ENCODE measurements at places on chromosomes 1 and 21.
A peak's percentile ranks its signal among the peaks of the same experiment; 100 is the strongest.

- DNase-seq, result no peak
Measured at GRCh38 chr1:183021405-183022201, 1.6 kb upstream of the LAMC1 start.

GRCh38 chr1:31306278-31306677, 9.4 kb downstream of the ZCCHC17 start:
- no peak for DNase-seq

DNA sequence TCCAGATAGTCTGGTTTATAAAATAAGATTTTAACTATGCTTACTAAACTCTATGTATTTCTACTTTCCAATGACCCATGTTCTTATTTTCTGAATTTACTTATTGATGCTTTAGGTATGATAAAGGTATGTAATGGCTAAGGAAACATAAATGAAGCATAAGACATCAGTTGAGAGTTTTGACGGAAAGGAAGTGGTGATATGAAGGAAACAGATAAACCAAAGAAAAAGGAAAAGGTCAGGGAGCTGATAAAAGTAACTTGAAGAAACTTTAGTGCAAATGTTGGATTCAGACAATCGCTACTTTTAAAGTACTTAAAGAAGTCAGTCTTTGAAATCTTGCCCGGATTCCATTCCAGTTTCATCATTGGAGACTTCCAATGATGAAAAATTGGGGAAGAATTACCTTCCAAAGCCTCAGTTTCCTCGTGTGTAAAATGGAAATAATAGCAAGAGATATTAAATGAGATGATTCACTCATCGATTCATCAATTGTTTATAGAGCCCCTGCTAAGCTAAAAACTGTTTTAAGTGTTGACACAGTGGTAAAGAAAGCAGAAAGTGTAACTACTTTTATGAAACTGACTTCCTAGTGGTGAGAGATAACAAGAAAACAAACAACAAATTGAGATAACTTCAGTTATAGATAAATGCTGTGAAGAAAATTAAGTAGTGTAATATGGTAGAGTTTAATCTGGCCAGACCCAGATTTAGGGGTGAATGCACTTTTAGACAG, 10.6 kb downstream of the PTPRC start:
- no peak for DNase-seq

GRCh38 chr1:201570886-201571624, 32.1 kb downstream of the NAV1 start:
- DNase-seq, result peak; percentile 74

GRCh38 chr1:59022199-59022598, 238.4 kb upstream of the JUN start:
- no peak for DNase-seq

DNA sequence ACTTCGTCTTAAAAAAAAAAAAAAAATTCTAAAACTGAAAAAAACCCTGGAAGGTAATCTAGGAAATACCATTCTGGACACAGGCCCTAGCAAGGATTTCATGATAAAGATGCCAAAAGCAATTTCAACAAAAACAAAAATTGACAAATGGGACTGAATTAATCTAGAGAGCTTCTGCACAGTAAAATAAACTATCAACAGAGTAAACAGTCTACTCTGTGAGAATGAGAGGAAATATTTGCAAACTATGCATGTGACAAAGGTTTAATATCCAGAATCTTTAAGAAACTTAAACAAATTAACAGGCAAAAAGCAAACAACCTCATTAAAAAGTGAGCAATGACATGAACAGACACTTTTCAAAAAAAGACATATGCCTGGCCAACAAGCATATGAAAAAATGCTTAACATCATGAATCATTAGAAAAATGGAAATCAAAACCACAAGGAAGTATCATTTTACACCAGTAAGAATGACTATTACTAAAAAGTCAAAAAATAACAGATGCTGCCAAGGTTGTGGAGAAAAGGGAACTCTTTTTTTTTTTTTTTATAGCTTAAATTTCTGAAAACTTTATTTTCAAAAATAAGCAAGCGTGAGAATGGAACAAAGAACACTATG, 29.4 kb upstream of the RNPC3 start:
- DNase-seq, result no peak

GRCh38 chr1:96973605-96974004, 252.0 kb downstream of the PTBP2 start:
- DNase-seq, result no peak

- no peak for DNase-seq
Measured at GRCh38 chr1:20711285-20712214, 6.3 kb downstream of the KIF17 start.

DNA sequence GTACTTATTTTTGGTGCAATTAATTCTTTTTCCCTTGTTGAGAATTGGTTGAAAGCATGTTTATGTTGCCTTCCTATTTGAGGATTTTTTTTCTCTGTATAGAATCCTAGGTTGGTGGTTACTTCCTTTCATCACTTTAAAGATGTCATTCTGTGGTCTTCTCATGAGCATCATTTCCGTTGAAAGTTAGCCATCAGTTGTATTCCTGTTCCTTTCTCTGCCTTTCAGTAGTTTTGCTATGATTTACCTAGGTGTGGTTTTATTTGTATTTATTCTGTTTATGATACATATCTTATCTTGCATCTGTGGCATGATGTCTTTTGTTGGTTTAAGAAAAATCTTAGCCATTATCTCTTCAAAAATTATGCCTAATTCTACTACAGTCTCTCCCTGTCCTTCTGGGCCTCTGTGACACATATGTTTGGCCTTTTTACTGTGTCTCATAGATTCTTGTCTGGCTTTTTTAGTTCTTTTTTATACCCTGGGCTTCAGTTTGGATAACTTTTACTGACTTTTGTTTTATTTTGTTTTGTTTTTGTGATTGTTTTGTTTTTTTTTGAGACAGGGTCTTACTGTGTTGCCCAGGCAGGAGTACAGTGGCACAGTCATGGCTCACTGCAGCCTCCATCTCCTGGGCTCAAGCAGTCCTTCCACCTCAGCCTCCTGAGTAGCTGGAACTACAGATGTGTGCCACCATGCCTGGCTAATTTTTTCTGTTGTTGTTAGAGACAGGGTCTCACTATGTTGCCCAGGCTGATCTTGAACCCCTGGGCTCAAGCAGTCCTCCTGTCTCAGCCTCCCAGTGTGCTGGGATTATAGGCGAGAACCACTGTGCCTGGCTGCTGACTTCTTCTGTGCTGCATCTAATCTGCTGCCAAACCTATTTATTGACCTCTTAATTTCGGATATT, 24.1 kb downstream of the PTGFRN start:
- no peak for DNase-seq

DNA sequence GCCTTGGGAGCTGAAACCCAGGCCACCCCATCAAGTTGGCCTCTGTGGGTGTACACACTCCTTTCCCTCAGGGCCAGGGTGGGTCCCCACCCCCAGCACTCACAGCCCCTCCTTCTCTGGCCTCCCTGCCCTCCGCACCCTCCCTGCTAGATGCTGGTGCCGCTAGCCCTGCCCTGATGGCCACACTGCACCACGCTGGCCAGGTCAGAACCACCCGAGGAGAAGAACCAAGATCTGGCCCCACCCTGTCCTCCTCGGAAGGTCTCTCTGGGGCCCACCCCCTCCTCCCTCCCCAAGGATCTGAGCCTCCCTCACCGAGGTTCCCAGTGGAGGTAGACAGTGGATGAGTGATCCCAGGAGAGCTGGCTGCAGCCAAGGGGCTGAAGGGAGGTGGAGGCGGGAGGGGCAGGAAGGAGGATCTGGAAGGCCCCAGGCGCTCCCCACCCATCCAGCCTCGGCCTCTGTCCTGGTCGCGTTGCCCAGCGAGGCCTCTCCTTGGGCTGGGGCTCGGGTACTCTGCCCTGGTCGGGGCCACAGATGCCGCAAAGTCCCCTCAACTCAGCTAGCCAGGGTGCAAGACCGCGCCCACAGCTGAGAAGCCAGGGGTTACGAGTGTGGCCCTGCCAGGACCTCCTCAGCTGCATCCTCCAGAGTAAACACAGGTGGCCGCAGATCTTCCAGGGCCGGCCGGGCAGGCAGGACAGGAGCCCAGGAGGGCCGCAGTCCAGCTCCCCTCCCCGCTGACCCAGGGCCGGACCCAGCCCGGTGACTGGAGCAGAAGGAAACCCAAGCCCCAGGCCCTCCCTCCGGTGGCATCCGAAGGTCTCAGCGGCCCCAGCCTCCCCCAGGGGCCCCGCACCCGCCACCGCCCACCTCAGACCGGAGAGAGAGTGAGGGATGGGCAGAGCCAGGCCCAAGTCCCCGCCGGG, 5.2 kb downstream of the B3GALT6 start:
- no peak for DNase-seq

- peak; percentile 73 for DNase-seq
Measured at GRCh38 chr1:231931846-231932454, 305.4 kb downstream of the DISC1 start.

DNA sequence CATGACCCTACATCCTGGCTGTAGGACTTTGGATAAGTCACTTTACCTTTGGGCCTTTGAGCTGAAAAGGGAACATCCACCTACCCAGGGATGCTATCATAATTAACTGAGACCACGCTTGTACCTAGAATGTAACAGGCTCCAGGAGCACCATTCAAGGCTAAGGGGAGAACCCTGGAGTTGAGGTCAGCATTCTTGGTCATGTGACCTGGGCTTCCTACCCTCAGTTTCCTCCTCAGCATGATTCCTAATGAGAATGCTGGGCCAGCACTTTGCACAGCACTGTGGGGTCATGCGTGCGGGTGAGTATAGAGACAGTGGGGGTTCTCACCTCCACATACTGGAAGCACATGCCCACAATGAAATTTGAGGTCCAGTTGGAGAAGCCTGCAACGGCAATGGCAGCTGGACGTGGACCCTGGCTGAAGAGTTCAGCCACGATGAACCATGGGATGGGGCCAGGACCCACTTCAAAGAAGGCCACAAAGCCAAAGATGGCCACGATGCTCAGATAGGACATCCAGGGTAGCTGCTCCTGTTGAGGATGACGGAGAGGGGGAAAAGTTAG, 31.3 kb downstream of the SLC2A1 start:
- DNase-seq, result peak; percentile 37

GRCh38 chr1:6205849-6206519, at the start of gene RNF207:
Gene RNF207, plus strand, starts transcription at chr1:6206119. Its CDS starts 417 bp downstream, at chr1:6206536.
- DNase-seq, result no peak

DNA sequence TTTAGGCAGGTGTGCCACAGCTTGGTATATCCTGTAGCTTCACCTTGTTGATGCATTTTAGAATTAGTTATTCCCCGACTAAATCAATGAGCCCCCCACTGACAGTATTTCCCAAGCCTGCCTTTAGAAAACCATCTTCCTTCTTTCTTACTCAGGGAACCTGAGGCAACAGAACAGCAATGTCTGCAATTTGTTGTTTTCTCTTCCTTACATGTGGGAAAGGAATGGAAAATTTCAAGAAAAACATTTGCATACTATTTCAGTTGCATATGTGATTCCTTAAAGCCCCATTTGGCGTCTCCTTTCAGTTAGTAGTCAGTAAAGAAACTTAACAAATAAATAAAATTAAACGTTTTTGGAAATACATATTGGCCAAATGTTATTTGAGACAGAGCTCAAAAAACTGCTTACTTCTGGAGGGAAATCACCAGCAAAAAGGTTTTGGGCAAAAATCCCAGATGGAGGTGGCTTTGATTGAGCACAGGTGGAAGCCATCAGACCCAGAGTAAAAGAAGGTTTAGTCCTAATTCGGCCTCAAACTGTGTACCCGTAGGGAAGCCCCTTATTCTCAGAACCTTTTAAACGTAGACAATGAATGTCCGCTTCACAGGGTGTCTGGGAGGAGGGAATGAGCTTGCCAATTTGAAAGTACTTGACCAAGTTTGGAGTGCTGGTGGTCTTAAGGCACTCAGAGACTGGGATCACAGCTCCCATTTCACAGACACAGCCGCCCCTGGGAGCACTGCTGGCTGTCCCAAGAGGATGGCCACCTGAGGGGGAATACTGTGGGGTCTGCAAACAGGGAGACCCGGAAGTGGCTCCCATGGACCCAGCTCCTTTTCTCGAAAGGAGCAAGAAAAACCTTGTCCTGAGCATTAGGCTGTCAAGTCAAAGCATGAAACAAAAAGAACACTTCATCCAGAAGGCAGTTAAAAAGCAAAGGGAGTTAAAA, 9.4 kb downstream of the LHX4 start:
- DNase-seq, result no peak

GRCh38 chr1:235068158-235069121, 60.2 kb downstream of the TOMM20 start:
- DNase-seq, result no peak

DNA sequence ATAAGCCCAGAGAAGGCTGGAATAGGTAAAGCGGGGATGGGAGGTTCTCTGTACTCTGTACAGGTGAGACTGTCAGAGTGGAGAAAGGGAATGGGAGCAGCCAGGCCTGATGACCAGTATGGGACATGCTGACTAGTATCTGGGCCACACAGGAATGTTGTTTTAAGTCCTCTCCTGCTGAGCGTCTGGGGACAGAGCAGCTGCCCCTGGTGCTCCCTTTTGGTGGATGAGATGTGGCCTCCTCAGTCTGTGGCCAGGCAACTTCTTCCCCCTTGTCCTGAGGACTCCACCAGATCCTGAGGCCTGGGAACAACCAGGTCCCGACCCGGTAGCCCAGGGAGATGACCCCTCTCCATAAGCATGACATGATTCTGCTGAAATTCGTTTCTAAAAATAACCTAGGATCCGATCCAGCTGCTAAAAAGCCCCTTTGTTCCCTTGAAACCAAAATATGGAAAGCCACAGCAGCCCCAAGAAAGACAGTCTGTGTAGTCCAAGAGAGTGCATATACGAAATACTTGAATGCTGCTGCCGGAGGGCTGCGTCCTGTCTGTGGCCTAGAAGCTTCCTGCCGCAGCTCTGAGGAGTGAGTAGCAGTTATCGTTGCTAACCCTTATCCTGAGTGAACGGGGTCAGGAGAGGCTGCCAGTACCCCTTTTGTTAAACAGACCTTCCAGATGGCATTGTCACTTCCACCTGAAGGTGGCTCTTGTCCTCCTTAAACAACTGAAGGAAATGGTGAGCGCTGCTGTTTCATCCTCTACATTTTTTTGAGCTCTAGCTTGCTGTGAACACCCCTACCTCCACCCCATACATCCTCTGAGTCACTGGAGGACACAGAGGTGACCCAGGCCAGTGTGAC, 47.1 kb downstream of the ATP2B4 start:
- DNase-seq, result peak; percentile 55

DNA sequence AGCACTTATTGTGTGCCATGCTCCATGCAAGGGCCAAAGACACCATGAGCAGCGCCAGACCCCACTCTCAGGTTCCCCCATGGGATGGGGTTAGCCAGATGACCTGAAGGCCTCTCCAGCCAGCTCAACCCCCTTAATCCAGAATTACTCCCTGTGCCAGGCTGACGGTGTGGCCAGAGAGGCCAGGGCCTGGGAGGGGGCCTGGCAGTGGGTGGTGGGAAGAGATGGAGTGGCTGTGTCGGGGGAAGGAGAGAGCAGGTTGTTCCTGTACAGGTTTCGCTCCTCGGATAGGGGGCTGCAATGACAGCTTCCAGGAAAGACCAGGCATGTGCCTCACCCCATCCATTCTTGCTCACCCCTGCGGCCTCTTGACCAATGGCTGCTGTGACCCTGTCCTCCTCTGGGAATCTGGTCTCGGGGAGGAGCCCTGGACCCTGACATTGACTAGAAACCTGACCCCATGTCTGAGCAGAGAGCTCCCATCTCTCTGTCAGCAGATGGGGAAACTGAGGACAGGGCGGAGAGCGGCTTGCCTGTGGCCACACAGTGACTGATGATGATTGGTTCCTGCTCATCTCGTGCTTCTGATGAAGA, 345.3 kb downstream of the MATN1 start:
- DNase-seq, result no peak

All from Karpas-422 (cell line).